AG20443 (cell line): ENCODE measurements at places on chromosomes 1 and 21.

GRCh38 chr1:29171089-29171488 lies 10.6 kb downstream of the SRSF4 start:
- no peak for DNase-seq

- DNase-seq = no peak
Observed at GRCh38 chr1:181482001-181482430, 1.3 kb upstream of the CACNA1E start.

- DNase-seq = peak; percentile 63
Observed at GRCh38 chr1:158039380-158039779, 45.9 kb downstream of the KIRREL1 start.

GRCh38 chr1:22105611-22106207 lies 37.2 kb downstream of the WNT4 start:
- peak; percentile 65 for DNase-seq

- no peak for DNase-seq
Observed at GRCh38 chr1:1470626-1471388, 758 bp upstream of the ATAD3B start.

DNA sequence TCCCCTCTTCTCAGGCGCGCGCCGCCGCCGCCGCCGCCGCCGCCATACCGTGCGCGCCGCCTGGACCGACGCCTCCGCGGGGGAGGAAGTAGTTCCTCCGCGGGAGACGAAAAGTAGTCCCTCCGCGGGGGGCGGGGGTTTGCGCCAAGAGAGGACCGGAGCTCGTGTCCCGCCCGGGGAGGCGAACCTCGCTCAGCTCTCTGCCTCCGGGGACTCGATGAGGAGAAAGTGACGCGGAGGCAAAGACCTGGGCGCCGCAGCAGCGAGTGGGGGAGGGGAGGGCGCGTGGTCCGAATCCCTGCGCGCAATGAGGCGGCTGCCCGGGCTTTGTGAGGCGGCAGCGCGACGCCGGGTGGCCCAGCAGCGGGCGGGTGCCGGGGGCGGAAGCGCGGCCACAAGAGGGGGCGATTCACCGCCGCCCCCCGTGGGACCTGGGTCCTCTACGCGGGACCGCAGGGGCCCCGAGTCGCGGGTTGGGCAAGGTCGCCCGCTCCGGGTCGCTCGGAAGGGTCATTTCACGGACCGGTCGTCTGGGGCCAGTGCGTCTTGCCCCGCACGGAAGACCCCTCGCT lies at the start of gene BRWD1:
TSS of gene BRWD1 (minus strand) at position 62 of the 572 bp plus-strand sequence. CDS start 141 bp downstream, outside the sequence.
- DNase-seq = peak; percentile 89

DNA sequence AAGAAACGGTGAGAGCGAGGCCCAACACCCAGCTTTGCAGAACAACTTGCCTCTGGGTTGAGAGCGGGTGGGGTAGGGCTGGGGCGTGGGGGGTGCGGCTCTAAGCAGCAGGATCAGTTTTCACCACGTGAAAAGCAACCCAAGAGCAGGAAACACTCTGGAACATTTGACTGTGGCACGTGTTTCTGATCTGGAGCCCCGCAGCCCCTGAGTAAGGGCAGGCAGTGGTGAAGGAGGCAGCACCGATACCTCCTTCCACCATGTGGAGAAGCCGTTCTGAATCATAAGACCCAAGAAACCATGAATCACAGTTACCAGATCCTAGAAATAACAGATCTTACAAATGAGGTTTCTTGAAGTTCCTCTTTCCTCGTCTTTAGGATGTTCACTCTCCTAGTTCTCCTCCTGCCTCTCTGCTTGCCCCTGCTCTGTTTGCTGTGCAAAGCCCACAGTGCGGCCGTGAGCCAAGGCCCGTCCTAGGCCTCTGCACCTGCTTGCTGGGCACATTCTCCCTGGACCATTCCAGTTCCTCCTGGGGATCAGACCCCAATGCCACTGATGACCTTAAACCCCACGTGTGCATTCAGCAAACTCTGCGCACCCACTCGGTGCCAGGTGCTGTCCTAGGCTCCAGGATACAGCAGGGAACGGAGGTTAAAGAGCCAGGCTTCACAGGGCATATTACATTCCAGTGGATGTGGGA lies 31.9 kb downstream of the SLC1A7 start:
- DNase-seq = peak; percentile 58

GRCh38 chr1:217881607-217882332 lies 250.6 kb downstream of the SPATA17 start:
- DNase-seq = no peak

GRCh38 chr1:89994231-89994804 lies 592 bp upstream of the ZNF326 start:
- DNase-seq = no peak

DNA sequence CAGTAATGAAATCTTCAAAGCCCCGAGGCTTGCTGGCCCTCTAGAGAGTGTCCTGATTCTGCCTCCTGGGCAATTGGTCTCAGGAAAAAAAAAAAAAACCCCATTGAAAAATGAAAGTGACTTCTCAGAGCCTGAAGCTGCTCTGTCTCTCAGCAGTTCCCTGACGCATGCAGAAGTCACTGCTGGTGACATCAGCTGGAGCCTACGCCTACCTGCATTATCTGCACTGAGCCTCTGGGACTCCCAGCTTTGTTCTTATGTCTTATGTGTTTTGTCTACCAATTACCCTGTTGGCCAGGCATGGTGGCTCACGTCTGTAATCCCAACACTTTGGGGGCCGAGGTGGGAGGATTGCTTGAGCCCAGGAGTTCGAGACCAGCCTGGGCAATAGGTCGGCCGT lies 10.1 kb upstream of the SLC25A33 start:
- peak; percentile 56 for DNase-seq

- DNase-seq = no peak
Observed at GRCh38 chr1:162984699-162985098, 84.5 kb upstream of the RGS4 start.

- no peak for DNase-seq
Observed at GRCh38 chr1:172460887-172461315, 17.0 kb upstream of the PIGC start.

DNA sequence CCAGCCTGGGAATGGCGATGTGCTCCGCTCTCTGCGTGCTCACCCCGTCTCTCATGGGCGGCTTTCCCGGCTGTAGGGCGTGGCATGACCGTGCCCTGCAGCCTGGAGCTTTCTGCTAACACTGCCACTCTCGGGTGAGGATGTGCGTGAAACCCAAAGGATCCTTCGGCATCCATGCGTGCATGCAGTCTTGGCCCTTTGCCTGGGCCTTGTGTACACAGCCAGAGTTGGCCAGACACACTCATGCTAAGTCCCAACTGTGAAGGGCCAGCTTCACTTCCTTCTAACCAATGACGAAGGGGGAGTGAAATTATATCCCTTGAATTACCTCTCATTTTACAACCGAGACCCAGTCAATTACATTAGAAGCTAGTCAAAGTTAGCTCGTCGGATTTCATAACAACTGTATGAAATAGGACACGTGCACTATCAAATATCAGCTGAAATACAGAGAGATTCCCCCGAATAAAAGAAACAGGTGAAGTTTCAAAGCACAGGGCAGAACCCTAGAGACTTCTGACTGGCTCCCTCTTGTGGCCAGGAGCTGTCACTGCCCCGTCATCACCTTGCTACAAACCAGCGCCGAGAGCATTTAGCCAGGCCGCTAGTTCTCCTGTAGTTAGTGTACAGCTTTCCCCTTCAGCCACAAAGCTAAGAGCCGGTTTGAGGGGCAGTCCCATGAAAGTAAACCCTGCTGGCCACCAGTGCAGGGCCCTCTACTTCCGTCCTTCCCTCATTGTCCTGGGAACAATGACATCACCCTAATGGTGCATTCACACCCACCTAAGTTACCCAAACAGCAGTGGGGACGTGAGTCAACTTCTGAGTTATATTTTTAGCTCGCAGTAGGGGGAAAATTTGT lies 63.4 kb upstream of the COA6 start:
- peak; percentile 76 for DNase-seq

DNA sequence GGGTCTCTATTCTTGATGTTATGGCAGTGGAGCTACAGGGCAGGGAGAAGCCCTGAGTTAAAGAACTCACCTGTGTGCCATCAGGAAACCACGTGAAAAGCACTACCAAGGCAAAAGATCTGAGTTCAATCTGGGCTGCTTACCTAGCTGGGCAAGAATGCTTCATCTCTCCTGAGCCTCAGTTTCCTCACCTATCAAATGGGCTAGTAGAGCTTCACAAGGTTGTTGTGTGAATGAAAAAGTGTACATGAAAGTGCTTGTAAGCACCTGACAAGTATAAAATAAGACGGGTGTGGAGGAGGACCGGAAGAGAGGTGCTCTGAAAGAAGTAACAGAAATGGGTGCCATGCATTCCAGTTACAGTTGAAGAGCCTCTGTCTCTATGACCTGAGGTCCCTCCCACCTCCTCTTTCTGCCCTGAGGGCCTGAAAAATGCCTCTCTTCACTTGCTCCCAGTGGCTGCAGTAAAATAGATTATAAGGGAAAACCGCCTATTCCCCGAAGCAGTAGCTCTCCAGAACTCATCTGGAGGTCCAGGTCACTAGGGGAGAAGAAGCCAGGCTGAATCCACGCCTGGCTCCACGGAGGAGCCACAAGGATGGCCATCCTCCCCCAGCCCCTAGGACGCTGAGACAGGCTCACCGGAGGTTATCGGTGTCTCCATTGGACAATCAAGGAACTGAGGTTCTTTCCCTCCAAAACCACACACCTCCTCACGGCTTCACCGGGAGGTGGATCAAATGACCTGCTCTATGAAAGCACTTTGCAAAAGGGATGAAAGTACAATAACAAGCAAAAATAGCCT lies 1.4 kb downstream of the GPR161 start:
- DNase-seq = no peak

DNA sequence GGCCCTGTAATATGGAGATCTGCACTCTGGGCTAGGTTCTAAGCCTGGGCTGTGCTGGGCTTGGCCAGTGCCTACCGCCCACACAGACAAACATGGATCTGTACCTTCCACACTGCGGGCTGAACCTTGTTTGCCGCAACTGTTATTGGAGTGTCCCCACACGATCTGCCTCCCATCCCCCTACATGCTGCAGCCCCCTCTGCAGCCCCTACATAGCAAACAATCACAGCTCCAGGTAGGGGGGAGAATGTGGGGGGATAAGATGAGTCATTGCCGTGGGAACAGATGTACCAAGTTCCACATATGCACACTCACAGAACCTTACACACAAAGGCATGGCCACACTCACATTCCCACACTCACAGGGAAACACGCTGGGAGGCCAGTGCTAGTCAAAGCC lies 2.1 kb upstream of the HCRTR1 start:
- DNase-seq = no peak

DNA sequence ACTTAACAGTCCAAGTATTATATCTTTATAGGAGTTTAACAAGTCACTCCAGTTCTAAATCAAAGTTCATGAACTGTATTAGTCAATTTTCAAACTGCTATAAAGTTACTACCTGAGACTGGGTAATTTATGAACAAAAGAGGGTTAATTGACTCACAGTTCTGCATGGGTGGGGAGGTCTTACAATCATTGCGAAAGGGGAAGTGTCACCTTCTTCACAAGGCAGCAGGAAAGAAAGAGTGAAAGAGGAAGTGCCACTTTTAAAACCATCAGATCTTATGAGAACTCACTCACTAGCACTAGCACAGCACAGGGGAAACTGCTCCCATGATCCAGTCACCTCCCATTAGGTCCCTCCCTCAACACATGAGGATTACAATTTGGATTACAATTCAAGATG lies 70.0 kb downstream of the CLCA4 start:
- DNase-seq = no peak

- DNase-seq = no peak
Observed at GRCh38 chr1:194908643-194909042, 1699.6 kb downstream of the KCNT2 start.

DNA sequence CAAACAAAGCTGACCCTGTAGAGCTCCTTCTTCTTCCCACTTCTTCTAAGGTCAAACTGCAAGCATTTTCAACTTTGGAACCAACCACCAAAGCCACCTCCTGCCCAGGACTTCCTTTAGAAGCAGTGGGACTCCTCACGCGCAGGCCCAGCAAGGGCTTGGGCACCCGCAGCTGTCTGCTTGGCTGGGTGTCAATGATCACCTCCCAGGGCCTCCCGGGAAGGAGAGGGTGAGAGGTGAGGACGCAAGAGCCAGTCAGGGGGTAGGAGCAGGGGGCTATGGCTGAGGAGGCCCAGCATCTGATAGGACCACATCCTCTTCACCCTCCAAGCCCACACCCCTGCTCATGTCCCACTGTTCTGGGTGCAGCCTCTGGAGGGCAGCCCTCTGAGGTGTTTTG lies 10.2 kb downstream of the KLHL21 start:
- DNase-seq = no peak

DNA sequence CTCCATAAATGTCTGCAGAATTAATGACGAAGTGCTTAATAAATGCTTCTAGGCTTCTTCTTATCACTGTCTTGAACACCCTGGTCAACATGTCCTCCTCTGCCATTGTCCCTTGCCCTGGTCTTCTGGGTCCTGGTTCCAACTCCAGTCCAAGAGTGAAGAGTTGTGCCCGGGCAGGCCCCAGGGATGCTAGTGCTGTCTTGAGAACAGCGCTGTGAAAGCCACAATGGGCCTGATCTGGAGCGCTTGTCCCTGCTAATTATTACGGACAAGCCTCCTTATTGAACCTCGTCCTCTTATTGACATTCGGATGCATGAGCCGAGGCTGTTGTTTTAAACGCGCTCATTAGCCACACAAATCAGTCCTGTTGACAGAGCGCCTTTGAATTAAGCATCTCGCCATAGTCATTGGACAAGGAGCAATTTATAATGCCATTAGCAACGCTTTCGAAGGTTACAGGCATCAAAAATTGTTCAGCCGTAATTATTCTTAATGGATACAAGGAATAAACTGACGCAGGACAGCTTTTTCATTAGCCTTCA lies 211.6 kb upstream of the POU3F1 start:
- DNase-seq = no peak

DNA sequence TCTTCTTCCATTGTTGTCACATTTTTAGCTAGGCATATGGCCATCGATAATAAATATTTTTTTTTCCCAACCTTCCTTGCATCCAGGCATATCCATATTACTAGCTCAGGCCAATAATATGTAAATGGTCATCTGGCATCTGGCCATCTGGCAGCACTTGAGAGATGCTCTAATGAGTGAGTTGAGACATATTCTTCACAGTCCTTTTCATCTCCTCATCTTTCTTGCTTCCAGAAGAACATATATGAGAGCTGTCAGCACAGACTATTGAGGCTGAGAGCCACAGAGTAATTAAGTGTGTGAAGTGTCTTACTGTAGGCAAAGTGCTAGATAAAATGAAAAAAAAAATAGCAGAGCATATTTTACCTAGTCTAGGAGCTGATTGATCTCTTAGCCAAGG lies 628.4 kb upstream of the TMPRSS15 start:
- DNase-seq = no peak

- DNase-seq = peak; percentile 41
Observed at GRCh38 chr1:232538224-232538942, 91.5 kb downstream of the SIPA1L2 start.

- no peak for DNase-seq
Observed at GRCh38 chr1:221527886-221528624, 213.8 kb downstream of the DUSP10 start.

GRCh38 chr1:66416295-66416694 lies 117.7 kb upstream of the SGIP1 start:
- DNase-seq = no peak

DNA sequence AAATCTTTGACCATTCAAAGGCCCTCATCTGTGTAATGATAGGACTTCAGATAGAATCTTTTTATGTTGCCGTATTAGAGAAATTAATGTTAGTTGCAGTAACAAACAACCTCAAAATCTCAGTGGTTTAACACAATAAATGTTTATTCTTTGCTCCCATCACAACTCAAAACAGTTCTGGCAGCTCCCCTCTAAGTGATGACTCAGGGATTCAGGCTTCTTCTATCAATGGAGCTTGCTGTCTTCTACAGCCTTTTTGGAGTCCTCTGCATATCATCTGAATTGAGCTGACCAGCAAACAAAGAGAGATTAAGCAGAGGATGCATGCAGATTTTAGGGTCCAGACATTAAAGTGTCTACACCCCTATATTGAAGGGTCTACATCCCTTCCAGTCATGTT lies 59.1 kb upstream of the RAB3GAP2 start:
- DNase-seq = no peak
